ENCODE measurements at places on chromosomes 2 and 18. TPM values are rescaled to one million over a fixed set of nuclear protein-coding genes. Genes with fewer than 3 reads are reported as not detected.

The LOXHD1 gene
- not detected for total RNA-seq

DNA sequence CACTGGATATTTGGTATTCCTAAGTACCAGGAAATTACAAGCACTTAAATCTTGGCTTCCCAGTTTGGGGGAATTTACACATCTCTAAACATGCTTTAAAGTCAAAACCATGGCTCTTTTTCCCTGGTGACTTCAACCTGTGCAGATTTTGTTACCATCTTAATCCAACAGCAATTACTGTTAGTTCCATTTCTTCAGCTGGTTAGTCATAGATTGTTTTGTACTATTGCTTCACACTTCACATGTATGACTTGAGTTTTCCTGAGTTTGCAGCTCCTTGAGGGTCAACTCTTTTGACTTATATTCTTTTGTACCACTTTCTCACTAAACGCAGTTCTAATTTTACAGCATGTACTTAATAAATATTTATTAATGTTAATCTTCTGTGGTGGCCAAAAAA, 203.4 kb upstream of the RND3 start:
- DNase-seq = peak; percentile 73

DNA sequence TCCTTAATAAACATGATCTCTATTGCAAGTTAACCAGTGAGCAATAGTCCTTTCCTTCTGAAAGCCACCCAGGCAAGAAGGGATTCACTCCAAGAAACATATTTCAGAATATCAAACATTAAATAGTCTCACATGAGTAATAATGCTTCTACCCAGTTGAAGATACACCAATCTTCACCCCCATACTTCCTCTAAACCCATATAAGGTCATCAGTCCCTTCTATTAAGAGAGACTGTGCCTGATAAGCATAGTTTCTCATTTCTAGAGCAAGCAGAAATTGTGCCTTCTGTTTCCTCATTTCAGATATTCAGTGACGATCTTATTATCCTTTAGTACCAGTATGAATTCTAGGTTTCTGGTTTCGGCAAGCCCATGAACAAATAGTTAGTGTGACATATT, 64.6 kb downstream of the DSEL start:
- no peak for DNase-seq

DNA sequence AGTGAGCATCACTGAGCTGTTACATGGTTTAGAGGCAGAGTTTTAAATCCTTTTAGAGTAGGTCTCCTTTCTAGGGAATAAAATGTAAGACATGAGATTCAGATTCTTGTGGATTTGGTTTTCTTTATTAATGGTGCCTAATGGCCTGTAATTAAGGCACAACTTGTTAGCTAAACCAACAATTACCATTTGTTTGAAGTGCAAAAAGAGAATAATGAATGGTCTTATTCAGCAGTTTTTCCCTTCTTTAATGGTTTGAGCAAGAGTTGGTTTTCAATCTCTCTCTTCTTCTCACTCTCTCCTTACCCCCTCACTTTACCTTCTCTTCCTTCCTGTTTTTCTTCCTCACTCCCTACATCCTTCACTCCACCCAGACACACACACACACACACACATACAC, 312.2 kb upstream of the TRIB2 start:
- DNase-seq = no peak

DNA sequence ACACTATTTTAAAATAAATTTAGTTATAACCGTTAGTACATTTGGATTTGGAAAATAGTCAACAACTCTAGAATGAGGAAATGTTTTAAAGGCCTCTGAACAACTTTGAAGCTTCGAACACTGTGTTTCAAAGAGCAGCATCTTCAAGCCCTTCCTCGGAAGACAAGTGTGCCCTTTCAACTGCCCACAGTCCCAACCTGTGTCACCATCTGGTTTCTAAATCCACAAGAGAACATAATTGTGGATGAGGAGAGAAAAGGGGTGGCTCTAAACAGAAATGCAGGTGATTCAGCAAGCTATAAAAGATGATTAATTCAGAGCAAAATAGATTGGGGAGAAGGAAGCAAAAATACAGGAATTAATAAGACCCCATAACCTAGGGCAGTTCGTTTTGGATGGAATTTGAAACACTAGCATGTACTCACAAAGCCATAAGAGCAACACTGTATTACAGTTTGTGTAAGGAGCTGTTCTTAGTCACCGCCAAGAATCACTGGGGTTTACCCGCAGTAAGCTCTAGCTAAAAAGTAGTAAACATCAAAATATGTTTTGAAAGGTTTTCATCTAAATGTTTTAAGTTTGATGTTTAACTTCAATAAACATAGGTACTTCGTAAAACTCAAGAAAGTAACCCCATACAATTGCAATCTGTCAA, 160.7 kb downstream of the EIPR1 start:
- DNase-seq = no peak

Data from LHCN-M2 (cell line).